ENCODE measurements at places on chromosomes 4 and X. TPM values are rescaled to one million over a fixed set of nuclear protein-coding genes. Genes with fewer than 3 reads are reported as not detected.

ARX gene
- 0.13 TPM for total RNA-seq

SEC24D gene
- 13.5 TPM for total RNA-seq

SULT1E1 gene
- total RNA-seq, result not detected

SMIM14 gene
- 14.4 TPM for total RNA-seq

ADH6 gene
- total RNA-seq, result not detected

PARM1 gene
- 54.6 TPM for total RNA-seq

SOWAHD gene
- total RNA-seq, result 0.36 TPM

GAGE13 gene
- total RNA-seq, result not detected

CACNA1F gene
- 0.30 TPM for total RNA-seq

DNA sequence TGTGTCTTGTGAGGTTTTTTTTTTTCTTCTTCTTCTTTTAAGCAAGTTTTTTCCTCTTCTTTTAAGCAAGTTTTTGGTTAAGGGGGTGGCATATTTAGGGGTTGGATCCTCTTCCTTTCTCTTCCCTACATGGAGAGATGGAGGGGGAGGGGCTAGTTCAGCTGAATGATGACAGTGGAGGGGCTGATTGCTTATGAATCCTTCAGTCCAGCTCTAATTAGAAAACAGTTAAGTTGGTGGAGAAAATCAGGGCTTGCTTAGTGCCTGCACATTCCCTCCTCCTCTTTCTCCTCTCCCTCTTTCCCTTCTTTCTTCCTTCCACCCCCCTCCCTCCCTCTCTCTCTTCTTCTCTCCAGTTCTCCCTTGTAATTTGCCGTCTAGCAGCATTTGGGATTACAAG lies 4.4 kb upstream of the HAND2 start:
- peak; percentile 30 for DNase-seq

DNA sequence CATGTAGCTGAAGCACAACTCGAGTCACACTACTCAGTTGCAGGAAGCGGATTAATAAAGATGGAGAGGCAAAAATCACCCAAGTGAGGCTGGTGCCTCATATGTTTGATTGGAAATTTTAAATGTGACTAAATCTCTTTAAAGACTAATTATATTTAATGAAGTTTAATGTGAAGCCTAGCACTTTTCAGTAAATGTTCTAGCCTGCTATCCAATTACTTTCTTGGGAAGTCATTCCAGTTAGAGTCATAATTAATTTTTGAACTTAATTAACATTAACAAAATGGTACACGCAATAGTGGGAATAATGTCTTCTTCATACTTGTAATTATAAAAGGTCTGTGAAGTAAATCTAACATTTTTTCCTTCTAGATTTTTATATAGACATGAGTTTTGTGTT lies 20.6 kb downstream of the F11 start:
- no peak for DNase-seq

DNA sequence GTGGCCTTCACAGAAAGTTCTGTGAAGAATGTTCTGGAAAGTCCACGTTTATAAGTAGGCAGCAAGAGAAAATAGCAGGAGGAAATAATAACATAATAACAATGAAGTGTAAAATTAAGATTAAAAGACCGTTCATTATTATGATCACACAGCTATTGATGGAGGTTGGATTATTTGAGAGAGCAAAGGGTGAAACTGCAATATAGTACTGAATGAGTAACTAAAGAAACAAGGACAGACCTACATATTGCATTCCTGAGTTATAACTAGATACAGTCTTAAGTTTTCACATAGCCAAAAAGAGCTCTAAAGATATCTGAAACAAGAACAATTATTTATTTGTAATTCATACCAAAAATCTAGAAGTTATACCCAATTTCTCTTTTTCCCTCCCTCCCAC lies 122.9 kb upstream of the TMEM164 start:
- DNase-seq, result no peak

- DNase-seq, result no peak
Observed at GRCh38 chrX:36583674-36584073, 424.5 kb upstream of the FAM47C start.

DNA sequence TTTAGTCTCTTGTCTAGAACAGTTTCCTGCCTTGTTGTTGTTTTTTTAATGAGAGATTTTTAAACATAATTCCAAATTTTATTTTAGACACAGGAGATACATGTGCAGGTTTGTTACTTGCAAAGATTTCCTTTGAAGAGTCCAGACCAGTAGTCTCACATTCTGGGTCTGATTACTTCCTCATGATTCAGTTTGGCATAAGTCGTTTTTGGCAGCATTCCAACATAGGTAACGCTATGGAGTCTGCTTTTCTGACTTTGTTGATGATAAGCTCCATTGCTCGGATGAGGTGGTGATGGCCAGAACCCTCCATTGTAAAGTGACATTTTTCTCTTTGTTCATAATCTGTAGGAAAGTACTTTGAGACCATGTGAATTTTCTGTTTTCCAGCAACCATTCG lies 74.7 kb downstream of the CLCN4 start:
- no peak for DNase-seq

DNA sequence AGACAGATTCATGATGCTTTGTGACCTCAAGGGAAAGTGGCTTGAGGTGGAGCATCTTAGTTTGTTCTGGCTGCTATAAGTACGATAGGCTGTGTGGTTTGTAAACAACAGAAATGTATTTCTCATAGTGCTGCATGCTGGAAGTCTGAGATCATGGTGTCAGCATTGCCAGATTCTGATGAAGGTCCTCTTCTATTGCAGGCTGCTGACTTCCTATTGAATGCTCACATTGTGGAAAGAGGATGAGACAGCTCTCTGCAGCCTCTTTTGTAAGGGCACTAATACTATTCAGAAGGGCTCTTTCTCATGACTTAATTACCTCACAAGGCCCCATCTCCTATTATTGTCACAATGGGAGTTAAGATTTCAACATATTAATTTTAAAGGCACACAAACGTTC lies 1674.0 kb upstream of the PCDH7 start:
- no peak for DNase-seq

DNA sequence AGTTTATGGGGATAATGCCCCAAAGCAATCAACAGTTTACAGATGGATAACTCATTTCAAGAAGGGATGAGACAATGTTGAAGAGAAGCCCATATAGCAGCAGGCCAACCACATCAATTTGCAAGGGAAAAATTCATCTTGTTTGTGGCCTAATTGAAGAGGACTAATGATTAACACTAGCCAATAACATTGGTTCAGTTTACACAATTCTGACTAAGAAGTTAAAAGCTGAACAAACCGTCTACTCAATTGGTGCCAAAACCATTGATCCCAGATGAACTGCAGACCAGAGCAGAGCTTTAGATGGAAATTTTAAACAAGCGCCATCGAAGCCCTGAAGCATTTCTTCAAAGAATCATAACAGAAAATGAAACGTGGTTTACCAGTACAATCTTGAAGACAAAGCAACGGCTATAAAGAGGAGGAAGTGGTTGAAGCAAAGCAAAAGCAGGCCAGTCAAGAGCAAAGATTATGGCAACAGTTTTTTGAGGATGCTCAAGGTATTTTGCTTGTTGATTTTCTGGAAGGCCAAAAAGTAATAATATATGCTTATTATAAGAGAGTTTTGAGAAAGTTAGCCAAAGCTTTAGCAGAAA lies 20.5 kb upstream of the BLTP1 start:
- DNase-seq, result no peak

- DNase-seq, result no peak
Observed at GRCh38 chr4:147550626-147551246, 66.5 kb upstream of the TMEM184C start.

DNA sequence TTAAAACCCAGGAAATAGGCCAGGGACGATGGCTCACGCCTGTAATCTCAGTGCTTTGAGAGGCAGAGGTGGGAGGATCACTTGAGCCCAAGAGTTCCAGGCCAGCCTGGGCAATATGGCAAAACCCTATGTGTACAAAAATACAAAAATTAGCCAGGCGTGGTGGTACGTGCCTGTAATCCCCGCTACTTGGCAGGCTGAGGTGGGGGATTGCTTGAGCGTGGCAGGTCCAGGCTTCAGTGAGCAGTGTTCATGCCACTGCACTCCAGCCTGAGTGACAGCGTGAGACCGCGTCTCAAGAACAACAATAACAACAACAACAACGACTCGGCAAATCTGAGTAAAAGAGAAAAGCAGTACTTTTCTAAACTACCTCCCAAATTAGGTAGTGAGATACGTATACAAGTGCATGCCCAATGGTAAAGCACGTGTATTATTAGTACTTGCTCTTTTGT lies 13.0 kb upstream of the NDUFC1 start:
- no peak for DNase-seq

DNA sequence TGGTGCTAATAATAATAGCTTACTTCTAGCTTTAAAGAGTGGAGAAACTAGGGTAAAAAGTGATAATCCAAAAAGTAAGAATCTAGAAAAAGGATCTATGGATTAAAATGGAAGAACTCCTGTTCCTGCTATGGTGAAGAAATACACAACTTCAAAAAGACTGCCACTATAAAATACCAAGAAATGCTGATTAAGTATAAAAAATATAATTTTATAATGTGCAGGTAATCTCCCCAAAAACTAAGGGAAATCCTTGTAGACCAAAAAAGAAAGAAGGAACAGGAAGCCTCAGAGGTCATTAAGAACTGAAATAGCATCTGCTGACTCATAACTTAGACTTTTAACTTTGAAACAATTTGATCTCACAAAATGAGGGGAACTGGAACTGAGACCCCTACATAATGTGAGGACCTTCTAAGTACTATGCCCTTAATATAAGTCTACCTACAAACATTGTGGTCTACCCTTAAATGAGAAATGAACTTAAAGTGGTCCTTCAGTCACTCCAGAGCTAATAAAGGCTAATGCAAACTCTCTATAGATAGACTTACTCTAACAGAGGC lies 50.6 kb upstream of the SRPX start:
- no peak for DNase-seq

DNA sequence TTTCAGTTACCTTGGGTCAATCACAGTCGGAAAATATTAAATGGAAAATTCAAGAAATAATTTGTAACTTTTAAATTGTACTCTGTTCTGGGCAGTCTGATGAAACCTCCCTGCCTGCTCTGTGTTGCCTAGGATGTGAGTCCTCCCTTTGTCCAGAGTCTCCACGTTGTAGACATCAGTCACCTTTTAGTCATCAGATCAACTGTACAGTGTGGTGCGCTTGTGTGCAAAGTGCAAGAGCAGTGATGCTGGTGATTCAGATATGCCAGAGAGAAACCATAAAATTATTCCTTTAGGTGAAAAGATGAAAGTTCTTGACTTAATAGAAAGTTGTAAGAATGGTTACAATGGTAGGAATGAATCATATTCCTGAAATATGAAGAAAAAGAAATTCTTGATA lies 1.4 kb downstream of the SPATA4 start:
- no peak for DNase-seq

DNA sequence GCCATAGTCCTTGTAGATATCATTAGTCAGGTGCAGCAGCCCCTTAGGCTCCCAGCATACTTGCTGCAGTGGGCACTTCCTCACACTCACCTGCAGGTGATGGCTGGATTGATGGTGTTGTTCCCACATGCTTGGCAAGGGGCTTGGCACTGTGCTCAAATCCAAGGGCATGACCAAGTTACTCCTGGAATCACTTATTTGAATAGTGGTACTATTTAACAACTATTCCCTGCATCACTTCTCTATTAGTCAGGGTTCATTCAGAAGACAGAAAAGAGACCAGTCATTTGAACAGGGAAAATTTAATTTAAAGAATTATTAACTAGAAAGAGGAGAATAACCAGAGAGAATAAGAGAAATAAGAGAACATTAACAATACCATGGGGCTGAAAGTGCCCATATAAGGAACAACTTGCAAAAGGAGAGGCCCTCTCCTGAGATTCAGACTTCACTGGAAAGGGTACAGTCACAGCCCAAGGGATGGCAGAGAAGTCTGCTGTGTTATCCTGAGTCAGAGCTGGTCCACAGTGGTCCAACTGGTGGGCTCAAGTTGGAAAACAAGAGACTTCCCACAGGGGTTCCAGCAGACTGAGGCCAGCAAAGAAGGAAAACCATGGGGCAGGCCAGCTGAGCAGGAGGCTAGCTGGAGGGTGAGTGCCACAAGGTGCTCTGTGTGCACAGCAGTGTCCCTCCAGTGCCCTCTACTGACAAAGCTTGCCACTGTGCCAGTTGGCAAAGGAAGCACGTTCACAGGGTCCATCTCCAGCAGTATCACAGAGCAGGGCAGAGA lies 9.8 kb downstream of the SPP1 start:
- DNase-seq, result peak; percentile 38

DNA sequence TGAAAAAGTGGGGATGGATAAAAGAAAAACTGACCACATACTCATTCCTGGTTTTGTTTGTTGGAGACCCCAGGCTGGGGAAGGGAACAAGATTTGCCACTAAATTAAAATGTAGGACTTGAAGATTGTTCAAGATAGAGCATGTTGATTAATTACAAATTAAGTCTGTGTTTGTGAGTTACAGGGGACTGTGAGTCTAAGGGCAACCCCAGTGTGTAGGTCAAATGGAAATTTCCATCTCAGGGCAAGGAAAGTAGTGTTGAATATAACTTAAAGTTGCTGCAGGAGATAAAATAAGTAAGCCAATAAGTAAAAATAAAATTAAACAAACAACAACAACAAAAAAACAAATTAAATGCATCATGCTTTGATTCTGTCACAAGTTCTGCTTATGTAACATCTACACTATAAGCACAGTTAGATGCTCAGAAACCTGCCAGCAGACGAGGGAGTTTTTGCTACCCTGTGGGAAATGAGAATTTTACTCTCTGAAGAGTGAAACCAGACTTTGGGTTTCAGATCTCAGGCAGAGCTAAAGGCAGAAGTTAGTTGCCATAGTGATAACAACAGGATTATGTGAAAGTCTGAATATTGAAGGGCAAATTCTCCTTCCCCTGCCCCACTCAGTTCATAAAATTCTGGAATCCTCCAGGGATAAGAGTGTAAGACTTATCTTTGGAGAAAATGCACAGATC lies 352.3 kb downstream of the GRXCR1 start:
- DNase-seq, result no peak

DNA sequence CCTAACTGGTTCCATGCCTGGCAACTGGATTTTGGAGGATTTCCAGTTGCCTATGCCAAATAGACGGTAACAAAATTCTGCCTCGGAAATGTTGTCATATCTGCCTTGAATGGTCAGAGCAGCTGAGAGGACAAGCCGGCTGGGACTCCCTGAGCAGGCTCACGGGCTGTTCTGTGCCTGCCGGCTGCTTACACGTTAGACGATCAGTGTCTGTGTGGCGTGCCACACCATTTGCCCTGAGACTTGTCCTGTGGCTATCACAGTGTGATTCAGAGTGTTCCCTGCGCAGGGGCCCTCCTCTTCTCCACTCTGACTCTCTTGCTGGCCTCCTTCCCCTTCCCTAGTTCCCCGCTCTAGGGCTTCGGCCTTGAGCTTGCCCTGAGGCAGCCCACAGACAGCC lies 42.4 kb downstream of the RAI2 start:
- no peak for DNase-seq

- no peak for DNase-seq
Observed at GRCh38 chr4:104424989-104425388, 69.7 kb downstream of the CXXC4 start.

- no peak for DNase-seq
Observed at GRCh38 chrX:100625985-100626491, 10.6 kb downstream of the TSPAN6 start.

DNA sequence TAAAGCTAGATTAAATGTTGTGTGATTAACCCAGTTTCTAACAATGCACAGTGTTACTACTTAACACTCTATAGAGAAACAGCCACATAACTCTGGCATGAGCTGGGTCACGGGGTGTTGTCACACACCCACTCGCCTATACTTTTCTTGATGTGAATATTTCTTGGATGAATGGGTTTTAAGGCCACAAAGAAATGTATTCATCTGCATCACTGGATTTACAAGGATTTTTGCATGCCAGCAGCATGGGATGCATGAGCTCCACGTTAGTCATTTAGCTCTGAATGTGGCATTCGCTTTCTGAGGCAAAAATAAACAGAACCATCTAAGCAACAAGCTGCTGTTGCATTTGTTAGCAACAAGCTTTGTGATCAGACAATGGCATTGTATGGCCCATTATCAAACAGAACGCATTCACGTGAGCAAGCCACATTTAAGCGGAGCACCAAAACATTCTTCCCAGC lies 89.7 kb downstream of the LRP2BP start:
- DNase-seq, result no peak
